NCI-H1436 treated with DMSO at 0.1 percent for 48 hours (cell line): ENCODE measurements at places on chromosomes 4 and X.

DNA sequence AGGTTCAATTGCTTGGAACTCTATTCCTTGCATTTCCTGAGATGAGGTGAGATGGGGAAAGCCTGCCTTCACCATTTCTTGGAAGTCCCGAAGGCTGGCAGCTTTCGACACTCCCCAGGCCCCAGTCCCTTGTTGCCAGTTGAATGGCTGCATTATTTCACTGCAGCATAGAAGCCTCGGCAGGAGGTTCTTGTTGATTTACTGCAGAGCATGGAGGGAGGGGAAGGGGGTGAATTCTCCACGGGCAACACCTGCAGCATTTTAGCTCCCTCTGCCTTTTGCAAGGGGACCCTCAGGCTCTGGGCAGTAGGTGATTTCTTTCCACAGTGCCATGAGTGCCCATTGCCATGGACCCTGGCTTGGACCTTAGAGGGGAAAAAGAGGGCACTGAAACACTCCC, 10.7 kb upstream of the BCLAF3 start:
- DNase-seq = no peak

DNA sequence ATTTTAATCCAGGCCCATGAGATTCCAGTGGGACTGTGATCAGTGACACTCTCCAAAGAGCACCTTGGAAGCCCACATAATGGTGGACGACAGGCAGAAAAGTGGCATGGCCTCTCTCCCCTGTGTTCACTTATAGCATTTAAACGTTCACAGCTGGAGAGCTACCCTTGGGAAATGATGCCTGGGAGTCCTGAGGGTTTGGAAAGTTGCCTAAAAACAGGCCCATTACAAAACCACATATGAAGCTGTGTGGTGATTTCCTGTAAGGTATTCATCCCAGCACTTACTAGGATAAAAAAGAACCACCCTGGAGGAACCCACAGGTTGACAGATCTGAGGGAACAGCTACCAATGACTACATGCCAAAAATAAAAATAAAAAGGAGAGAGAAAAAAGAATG, 193.2 kb downstream of the RASL11B start:
- no peak for DNase-seq

GRCh38 chr4:77367638-77368037, 210.6 kb downstream of the CCNG2 start:
- DNase-seq = no peak

DNA sequence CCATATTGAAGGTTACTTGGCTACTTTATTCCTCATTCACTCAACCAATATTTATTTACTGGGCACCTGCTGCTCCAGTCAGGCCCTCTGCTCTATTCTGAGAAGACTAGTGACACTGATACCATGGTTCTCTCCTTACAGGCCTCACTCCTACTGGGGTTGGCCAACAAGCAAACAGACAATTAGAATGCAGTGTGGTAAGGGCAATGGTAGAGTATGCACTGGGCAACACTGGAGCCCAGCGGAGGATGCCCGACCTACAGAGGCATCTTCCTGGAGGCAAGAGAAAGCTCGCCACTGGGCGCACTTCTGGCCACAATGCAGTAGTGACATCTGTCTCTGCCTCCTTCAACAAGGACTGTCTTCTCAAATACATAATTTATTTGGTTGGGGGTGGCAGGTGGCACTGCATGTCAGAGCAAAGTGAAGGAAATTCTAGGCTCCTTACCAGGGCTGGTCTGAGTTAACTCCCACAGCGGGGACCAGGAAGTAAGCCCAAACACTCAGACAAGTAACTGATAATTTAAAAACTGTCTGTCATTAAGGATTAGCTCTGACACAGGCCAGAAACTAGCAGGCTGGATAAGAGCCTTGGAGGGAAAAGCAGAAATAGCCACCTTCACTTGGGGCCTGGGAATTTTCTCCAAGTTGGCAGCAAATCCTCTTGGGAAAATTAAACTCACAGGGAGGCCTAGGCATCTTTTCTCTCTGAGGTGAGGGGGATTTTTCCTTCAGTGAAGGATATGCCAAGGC, 150.7 kb upstream of the EOLA2 start:
- DNase-seq = no peak

GRCh38 chr4:90745176-90745575, 618.0 kb downstream of the CCSER1 start:
- no peak for DNase-seq

GRCh38 chr4:6974138-6974848, 64.7 kb downstream of the TBC1D14 start:
- DNase-seq = no peak

DNA sequence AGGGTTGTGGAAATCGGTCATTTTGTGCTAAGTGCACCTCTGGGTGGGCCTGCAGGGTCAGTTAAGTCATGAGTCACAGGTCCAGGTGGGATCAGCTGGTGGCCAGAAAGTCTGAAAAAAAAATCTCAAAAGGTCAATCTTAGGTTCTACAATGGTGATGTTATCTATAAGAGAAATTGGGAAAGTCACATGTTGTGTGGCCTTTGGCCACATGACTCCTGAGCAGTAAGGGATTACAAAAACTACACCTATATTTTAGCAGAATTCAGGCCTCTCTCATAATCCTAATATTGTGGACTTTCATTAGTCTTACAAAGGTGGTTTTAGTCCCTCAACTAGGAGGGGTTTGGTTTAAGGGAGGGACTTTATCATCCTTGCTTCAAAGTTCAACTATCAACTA, 59.1 kb downstream of the UCHL1 start:
- no peak for DNase-seq

DNA sequence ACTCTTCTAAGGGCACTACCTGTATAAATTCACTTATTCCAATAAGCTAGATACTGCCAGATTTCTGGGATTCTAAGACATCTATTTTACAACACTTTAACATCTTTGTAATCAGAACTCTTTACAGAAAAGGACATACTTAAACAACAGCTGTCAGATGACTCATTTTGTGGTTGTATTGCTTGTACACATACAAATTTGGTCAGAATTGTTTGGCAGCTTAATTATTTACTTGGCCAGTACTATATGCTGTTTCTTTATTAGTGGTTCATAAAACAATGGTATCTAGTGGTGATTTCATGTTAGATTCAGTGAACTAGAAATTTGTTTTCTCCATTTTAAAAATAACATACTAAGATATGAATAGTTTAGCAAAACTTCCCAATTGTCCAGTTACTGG, 27.2 kb downstream of the PALLD start:
- DNase-seq = no peak

DNA sequence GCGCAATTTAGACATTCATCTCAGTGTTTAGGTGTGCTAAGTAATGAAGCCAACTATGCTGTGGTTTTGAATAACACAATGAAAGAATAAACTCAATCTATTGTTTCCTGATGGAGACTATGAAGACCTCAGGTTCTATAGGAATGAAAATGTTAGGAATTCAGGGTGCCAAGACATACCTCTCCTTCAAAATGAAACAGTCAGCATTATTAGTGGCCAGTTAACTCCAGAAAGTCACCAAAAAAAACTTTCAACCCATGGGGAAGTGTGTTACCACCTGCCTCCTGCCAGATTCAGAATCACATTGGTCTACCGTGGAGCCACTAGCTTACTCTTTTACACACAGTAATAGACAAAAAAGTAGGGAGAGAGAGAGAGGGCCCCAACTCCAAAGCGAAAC, 352.9 kb downstream of the GABRG1 start:
- DNase-seq = no peak
